ENCODE measurements at places on chromosomes 11 and 22.

GRCh38 chr11:5713695-5714094 is 22.6 kb upstream of the OR56B1 start:
- DNase-seq = no peak

- no peak for DNase-seq
Measured at GRCh38 chr11:39810358-39810757, 1649.1 kb downstream of the LRRC4C start.

- DNase-seq = no peak
Measured at GRCh38 chr22:20089977-20090729, 10.1 kb downstream of the DGCR8 start.

GRCh38 chr11:21465203-21465602 is 727.7 kb upstream of the ANO5 start:
- DNase-seq = no peak

DNA sequence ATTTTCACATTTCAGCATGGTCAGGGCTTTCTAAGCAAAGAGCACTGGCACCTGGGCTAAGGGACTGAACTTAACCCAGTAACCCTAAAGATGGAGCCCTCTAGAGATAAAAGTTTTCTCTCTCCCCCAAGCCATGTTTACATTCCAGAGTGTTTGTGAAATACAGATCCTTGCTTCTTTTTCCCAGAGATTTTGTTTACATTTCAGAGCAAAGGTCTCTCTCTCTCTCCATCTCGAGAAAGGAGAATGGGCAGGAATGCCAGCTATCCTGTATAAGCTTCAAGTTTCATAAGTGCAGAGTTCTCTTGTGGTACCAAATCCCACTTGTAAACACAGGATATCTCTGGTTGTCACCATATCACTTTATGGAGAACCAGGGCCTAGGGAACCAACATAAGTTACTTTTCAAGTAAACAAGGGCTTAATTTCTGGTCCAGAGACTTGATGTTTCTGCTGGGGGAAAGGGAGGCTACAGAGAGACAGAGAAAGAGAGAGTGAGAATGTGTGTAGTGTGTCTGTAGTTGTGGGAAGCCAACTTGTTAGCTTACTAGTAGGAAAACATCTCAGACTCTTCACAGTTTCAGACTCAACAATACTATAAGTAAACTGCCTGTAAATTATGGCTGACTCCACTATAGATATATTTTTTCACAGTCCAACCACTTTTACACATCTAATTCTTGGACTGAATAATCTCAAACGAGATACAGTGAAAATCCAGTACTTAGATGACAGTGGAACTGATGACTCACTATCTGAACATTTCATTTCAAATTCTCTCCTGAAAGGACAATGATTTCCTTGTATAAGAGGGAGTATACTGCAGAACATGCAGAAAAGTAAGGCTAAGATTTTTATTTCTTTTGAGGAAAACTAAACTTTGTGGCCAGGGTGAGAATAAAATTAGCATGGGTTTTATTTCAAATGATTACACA is 76.2 kb downstream of the ARHGAP32 start:
- no peak for DNase-seq

DNA sequence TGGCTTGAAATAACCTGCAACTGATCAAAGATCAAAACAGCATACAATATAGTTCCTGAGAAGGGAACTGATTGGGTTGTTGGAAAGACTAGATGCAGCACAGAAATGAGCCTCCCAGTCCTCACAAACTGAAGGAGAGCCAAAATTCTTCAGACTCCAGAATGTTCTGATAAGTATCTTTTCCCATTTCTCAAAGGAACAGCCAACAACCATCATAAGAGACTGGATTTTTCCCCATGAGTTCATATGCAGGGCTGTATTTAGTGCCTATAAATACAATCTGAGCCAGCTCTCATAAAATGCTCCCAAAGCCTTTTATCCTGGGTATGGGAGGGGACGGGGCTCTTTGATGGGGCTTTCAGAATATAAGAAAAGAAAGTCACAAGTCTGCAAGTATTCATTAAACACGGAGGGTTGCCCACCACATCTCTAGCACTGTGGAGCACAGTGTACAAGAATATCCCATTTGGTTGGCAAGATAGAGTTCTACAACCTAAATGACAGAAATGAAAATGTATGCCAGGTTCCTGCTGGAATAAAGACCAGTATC is 50.7 kb upstream of the LYVE1 start:
- DNase-seq = no peak

GRCh38 chr11:71329165-71329510 is 76.8 kb upstream of the SHANK2 start:
- no peak for DNase-seq

GRCh38 chr22:42887523-42888507 is 30.7 kb upstream of the ARFGAP3 start:
- DNase-seq = no peak

- DNase-seq = no peak
Measured at GRCh38 chr22:45166932-45167331, 3.2 kb downstream of the NUP50 start.

DNA sequence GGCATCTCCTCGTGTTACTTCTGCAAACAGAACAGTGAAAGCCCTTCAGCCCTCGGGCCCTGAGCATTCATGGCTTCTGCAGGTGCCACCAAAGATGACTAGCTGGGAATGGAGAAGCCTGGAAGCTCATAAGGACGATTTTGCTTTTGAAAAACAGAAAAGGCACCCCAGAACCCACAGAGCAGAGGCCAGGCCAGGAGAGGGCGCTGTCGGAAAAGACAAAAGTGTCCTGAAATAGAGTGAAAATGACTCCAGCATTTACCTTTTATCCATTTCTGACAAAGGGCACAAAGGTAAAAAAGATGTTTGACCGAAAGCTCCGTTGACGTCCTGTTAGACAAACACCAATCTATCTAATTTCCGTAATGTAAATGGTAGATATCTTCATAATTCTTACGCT is 37.6 kb downstream of the ZNF195 start:
- no peak for DNase-seq

- DNase-seq = no peak
Measured at GRCh38 chr11:34169686-34170085, 64.3 kb downstream of the NAT10 start.

GRCh38 chr11:60933416-60934123 is 9.3 kb downstream of the TMEM132A start:
- no peak for DNase-seq

- no peak for DNase-seq
Measured at GRCh38 chr11:15941206-15941770, 415.1 kb downstream of the SOX6 start.

GRCh38 chr11:21634956-21635355 is 557.9 kb upstream of the ANO5 start:
- DNase-seq = no peak

DNA sequence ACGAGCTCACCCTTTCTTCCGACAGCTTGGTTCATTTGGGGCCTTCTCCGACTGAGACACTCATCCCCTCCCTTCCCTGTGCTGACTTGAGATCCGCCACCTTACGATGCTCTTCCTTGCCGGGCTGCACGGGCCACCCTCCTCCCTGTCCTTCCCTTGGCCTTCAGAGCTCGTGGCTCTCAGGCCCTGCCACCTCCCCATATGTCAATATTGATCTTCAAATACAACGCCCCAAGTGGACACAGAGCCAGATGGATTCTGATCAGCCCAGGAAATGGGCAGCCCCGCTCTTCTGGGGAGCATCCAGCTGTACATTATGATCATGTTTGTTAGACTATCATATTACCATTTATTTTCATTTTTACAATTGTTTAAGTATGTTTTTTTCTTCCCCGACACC is 812.8 kb downstream of the TBC1D22A start:
- DNase-seq = no peak

GRCh38 chr11:73252577-73253191 is 19.5 kb upstream of the P2RY6 start:
- no peak for DNase-seq

GRCh38 chr11:18771266-18772035 is 20.1 kb downstream of the PTPN5 start:
- no peak for DNase-seq

DNA sequence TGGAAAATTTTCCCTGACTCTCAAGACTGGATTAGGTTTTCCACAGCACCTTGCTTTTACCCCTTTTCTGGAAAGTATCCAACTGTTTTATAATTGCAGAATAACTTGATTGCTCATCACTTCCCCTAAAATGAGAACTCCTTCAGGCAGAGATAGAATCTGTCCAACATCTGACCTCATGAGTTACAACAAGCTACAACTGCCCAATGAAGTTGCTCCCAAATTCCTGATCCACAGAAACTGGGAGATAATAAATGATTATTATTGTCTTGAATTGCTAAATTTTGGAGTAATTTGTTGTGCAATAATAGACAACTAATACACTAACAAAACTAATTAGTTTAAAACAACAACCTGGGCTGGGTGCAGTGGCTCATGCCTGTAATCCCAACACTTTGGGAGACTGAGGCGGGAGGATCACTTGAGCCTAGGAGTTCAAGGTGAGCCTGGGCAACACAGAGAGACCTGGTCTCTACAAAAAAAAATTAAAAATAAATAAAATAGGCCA is 10.0 kb upstream of the CCDC83 start:
- DNase-seq = no peak

DNA sequence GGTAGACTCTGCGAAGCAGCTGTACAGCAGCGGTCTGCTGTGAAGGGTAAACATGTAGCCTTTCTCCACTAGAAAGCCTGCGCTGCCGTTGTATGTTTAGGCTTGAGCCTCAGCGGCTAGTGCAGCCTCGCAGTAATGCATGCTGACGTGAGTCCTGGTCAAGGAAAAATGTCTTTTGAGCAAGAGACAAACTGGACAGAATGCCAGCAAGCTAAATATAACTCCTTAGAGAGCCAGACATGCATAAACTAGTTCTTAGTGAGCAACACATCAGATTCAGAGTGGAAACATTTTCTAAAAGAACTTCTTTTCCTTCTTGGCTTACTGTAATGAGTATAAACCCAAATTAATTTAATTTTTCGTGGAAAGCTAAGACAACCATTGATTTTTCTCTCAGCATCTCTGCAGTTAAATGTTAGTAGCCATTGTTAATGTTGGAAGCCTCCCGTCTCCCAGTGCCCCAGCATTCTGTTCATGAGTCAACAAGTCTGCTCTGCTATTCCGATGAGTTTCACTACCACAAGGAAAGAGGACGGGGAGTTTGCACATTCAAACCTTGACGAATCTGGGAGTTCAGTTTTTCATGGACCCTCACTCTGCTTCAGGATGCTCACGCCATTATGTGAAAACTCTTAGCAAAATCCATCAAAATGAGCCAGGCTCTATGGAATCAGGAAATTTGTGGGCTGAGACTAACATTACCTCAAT is 51.4 kb downstream of the JAM3 start:
- no peak for DNase-seq

GRCh38 chr11:44437122-44437521 is 127.2 kb upstream of the ALX4 start:
- no peak for DNase-seq

GRCh38 chr11:90197377-90197776 is 25.5 kb downstream of the CHORDC1 start:
- no peak for DNase-seq

DNA sequence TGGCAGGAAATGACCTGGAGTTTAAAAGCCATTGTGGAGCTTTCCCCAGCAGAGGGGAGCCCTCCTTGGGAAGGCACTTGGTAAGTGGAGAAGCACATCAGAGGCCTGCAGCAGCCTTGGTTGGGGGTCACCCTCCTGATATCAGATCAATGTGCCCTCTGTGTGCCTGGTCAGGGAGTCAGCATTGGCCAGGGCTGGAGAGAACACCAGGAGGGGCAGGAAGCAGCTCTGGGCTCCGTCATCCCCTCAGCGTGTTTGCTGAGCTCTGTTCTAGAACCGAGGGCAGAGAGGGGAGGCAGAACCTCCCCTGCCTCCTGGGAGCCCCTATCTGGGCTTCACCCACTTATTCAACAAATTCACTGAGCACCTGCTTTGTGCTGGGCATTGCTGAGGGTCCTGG is 846.0 kb downstream of the TBC1D22A start:
- DNase-seq = no peak

- no peak for DNase-seq
Measured at GRCh38 chr22:44311855-44312170, 938 bp downstream of the SHISAL1 start.

DNA sequence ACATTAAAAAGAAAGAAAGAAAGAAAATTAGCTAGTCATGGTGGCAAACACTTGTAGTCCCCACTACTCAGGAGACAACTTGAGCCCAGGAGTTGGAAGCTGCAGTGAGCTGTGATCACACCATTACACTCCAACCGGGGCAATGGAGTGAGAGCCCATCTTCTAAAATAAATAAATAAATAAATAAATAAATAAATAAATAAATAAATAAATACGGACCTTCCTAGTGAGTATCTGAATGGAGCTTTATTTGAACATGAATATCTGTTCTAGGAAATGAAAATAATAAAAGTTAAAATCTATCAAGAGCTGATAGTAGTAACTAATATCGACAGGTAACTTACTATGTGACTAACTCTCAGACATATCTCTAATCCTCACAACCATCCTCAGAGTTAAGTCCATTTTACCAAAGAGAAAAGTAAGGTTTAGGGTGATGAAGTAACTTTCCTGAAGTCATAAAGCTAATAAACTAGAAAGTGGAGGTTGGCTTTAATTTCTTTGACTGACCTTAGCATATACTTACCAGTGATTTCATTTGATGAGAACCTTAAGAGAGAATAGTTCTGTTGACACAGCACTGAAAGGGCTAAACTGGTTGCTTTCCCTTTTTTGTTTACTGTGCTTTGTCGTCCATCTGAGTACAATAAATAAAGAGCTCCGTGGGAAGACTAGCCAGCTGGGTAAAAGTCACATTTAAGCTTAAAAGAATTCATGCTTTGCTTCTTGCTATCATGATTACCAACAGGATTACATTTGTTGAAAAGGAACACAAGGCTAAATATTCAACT is 22.4 kb downstream of the ENTHD1 start:
- no peak for DNase-seq

DNA sequence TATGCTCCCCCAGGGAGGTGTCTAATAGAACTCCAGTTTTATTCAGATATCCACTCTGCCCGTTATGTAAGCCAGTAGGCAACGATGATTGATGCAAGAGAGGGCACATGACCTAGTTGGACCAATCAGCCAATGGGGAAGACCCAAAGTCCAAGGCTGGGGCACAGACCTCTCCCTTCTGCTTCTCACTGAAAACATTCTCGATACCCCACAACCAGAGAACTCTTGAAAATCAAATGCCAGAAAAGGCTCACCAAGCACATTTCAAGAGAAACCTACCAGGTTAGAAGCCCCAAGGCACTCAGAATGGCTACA is 7.4 kb downstream of the HIRA start:
- no peak for DNase-seq

DNA sequence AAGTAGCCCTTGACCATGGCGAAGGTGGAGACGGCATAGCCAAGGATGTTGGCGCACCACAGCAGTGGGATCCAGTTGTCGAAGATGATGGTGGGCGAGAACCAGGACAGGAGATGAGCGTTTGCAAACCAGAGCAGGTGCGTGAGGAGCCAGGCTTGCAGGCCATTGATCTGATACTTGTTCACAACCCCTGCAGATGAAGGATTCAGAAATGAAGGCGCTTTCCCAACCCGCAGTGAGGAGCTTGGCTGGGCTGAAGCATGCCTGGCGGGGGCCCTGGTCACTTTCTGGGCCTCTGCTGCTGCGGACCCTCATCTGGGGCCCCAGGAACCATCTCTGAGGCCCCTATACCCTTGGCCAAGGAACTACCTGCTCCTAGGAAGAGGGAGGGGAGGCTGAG is 6.9 kb downstream of the DHCR7 start:
- DNase-seq = no peak

GRCh38 chr11:102319544-102319943 is 2.3 kb downstream of the BIRC3 start:
- no peak for DNase-seq

GRCh38 chr22:23530106-23530505 is 50.0 kb downstream of the IGLL1 start:
- no peak for DNase-seq

All from esophagus squamous epithelium (tissue), 5 donors.